ENCODE measurements at places on chromosomes 7 and 10. TPM values are rescaled to one million over a fixed set of nuclear protein-coding genes. Genes with fewer than 3 reads are reported as not detected.

DNA sequence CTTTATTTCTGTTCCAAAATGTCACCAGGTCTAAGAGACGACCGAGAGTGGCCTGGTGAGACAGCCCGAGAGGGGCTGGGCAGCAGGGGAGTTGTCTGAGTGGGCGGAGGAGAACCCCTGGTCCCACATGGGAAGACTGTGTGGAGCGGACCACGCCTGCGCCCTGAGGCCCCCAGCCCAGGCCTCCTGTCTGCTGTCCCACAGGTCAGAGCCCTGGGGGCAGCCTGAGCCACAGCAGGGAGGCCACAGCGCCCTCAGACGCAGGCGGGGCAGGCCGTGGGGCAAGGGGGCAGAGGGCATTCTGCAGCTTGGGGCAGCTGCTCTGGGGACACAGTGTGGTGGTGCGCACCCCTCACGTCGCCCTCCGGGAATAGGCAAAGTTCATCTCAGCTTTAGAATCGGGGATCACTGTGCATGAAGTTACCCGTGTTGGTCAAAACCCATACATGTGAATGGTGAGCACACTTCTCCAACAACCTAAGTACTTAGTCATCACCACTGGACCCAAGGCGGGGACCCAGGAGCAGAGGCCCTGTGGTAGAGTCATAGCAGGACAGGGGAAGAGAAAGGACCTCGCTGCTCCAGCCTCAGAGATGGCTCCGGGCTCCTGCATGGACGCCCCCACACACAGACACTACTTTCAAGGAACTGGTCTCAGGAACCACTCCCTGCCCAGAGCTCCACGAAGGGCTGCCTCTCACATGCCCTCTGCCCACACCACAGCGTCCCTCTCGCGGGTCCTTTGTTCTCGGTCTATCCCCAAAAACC lies 214.7 kb downstream of the ELFN1 start:
- H3K36me3 ChIP-seq: peaks cover 3% of the 10 kb centered on the region
- H3K27ac ChIP-seq: no peak overlapping the region
- H3K27me3 ChIP-seq: no peaks in the 10 kb centered on the region
- DNase-seq: no peak
- H3K4me1 ChIP-seq: no peaks in the 10 kb centered on the region

- H3K4me3 ChIP-seq: no peak overlapping the region
- no peaks in the 10 kb centered on the region for H3K27me3 ChIP-seq
- H3K4me1 ChIP-seq: no peaks in the 10 kb centered on the region
- no peak for DNase-seq
- H3K27ac ChIP-seq: no peak overlapping the region
Measured at GRCh38 chr7:101315336-101315735, 6.3 kb downstream of the IFT22 start.

- H3K4me3 ChIP-seq: no peak overlapping the region
- DNase-seq: no peak
- peaks cover 5% of the 10 kb centered on the region for H3K27me3 ChIP-seq
- H3K4me1 ChIP-seq: peaks cover 5% of the 10 kb centered on the region
Measured at GRCh38 chr7:51430480-51431086, 114.0 kb upstream of the COBL start.

GRCh38 chr7:51226916-51227535 lies 89.6 kb downstream of the COBL start:
- H3K36me3 ChIP-seq: no peaks in the 10 kb centered on the region
- no peak overlapping the region for H3K4me3 ChIP-seq
- peaks cover 20% of the 10 kb centered on the region for H3K4me1 ChIP-seq
- no peak overlapping the region for H3K27ac ChIP-seq
- no peaks in the 10 kb centered on the region for H3K27me3 ChIP-seq

DNA sequence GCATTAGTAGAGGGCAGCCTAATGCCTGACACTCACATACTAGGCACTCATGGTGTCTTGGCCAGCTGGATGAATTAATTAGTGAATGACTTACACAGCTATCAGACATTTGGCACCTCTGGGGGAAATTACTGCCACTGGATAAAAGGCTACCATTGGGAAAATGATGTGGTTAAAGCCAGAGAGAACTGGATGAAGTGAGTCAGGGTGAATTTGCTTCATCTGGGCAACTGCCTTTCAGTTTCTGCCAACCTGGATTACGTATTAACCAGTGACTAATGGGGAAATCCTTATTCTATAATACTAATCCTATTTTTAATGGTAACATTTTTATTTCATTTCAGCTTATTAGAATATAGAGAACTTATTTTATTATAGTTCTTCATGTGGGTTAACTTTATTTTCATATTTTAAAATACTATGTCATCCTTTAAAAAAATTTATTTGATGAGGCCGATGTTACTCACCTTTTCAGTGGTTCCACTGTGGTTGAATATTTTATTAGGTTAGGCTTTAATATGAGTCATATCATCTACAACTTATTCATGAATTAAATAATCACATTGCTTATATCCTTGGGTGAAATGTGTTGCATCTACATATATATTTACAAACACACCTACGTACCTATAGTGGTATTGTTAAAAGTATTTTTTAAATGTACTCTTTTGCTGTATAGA lies 85.6 kb upstream of the CAPZA2 start:
- H3K36me3 ChIP-seq: peaks cover 3% of the 10 kb centered on the region
- H3K4me3 ChIP-seq: no peak overlapping the region
- DNase-seq: no peak

DNA sequence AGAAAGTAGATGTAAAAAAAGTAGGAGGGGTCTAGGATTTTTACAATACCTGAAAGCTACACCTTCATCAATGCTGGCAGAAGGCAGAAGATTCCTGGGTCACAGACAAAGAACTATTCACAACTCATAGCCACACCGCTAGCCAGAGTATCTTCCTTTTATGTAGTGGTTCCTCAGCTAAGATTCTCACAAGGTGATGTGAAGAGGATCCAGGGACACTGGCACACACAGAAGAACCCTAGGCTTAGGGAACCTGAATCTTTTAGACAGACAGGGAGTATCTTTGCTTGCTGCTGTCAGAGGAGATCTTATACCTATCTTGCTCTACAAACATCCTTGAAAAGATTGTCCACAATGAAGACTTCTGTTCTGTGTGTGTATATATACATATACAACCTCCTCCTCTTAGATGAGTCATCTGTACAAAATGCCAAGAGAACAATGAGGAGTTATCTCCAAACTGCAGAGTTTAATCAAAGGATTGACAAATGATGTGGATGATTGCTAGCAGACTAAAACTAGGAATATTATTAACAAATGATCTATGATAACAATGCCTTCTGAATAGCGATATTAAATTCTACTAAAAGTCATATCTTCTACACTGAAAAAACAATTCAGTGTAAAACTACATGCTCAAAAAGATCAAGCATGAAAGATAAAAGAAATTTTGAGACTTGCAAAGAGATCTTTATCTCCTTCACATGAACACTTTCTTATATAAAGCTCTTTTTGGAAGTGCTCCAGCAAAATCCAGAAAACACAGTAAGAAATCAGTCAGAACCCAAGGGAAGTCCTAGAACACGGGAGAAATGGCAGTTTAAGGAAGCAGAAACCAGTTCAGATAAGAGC lies 409.3 kb downstream of the PARD3 start:
- no peaks in the 10 kb centered on the region for H3K4me1 ChIP-seq
- no peak overlapping the region for H3K4me3 ChIP-seq
- H3K27me3 ChIP-seq: no peaks in the 10 kb centered on the region
- DNase-seq: no peak
- H3K27ac ChIP-seq: no peak overlapping the region
- H3K36me3 ChIP-seq: no peaks in the 10 kb centered on the region

- H3K27ac ChIP-seq: no peak overlapping the region
- no peaks in the 10 kb centered on the region for H3K36me3 ChIP-seq
- H3K27me3 ChIP-seq: no peaks in the 10 kb centered on the region
- peaks cover 13% of the 10 kb centered on the region for H3K4me1 ChIP-seq
Measured at GRCh38 chr10:113967126-113967525, 76.5 kb upstream of the ADRB1 start.

DNA sequence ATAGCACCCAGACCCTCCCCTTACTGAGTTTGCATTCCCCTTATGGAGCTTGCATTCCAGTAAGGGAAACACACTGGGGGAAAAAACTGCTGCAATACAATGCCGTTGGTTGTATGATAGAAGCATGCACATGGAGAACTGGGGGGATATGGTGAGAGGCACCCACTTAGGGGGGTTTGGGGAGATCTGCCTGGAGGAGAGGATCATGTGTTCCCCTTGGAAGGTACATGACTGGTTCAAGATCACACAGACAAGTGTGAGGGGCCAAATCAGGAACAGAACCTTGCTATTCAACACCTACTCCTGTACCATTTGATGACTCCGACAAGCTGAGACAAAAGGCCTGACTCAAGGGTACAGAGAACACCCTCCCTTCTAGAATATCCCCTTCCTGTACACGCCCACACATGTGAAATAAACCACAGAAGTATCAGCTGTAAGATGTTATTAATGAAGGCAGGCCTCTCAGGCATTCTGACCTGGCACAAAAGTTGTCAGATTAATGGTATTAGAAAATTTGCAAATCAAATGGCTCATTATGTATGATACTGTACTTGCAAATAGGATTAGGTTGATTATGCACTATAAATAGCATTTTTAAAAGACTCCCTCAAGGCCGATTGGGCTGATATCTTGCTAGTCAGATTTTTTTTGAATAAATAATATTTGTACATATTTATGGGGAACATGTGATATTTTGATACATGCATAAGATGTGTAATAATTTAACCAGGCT lies 122.2 kb downstream of the NPY start:
- no peak overlapping the region for H3K27ac ChIP-seq
- H3K4me3 ChIP-seq: no peak overlapping the region
- H3K4me1 ChIP-seq: no peaks in the 10 kb centered on the region
- no peak for DNase-seq

- no peaks in the 10 kb centered on the region for H3K36me3 ChIP-seq
- peaks cover 2% of the 10 kb centered on the region for H3K27me3 ChIP-seq
- H3K4me3 ChIP-seq: no peak overlapping the region
- DNase-seq: peak; percentile 56
Measured at GRCh38 chr10:96339956-96340904, 18.6 kb downstream of the OPALIN start.

Gene LHPP
- total RNA-seq: 17.8 TPM

Gene PTF1A
- not detected for total RNA-seq

Gene SEM1
- total RNA-seq: 31.0 TPM

Gene CDHR3
- 28.7 TPM for total RNA-seq

Gene HPS1
- 86.3 TPM for total RNA-seq

Gene DNAH11
- 8.9 TPM for total RNA-seq

Gene SLC26A5
- 1.8 TPM for total RNA-seq

Gene EGFR
- 62.7 TPM for total RNA-seq
